Hematopoietic multipotent progenitor cell treated with erythropoietin and hydrocortisone succinate and interleukin-3 and kit ligand, for 4 days (in vitro differentiated cells): ENCODE measurements at places on chromosomes 12 and 14.

DNA sequence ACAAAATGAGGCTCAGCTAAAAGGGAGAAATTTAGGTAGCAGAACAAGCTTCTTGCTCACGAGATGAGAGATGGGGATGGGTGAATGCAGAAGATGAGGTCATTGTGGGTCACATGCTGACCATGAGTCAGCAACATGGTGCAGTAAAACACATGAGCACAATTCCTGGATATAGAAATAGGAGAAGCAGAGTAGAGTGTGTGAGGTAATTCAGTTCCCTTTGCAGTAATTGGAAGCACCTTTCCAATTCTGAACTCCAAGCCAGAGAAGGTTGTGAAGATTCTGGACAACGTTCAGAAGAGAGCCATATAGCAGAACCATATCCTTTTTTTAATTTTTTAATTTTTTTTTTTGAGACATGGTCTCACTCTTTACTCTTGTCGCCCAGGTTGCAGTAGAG is 62.0 kb upstream of the LMNTD1 start:
- DNase-seq: peak; percentile 30

DNA sequence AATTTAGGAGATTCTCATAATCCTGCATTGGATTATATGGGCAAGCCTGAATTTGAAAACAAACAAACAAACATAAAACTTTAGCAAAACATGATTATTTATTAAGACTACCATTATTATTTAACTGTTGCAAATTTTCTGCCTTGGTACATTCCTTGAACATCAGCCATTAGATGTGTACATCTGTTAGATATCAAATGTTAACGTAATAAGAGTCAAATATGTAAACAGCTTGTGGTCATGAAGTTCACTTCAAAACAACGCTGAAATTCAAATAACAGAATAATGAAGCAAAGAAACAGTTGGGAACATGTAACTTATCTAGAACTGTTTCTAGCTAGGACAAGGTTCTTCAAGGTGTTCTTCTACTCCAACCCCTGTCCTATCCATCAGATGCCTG is 14.3 kb upstream of the TMX1 start:
- no peak for DNase-seq

DNA sequence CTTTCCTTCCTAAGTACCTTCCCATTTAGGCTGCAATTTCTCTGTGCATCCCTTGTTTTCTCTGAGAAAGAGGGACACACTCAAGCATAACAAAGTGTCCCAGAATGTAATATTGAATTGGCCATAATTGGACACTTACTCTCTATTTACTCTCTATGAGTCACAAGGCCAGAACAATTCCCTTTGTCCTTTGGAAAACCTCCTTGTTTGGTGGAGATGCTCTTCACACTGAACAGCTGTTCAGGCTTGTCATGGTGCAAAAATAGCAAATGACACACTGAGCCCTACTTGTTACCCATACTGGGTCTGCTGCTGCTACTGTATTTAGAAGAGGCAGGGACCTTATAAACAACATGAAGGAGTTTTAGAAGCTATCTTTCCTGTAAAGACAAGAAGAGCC is 1590.5 kb upstream of the TMEM132C start:
- DNase-seq: no peak

DNA sequence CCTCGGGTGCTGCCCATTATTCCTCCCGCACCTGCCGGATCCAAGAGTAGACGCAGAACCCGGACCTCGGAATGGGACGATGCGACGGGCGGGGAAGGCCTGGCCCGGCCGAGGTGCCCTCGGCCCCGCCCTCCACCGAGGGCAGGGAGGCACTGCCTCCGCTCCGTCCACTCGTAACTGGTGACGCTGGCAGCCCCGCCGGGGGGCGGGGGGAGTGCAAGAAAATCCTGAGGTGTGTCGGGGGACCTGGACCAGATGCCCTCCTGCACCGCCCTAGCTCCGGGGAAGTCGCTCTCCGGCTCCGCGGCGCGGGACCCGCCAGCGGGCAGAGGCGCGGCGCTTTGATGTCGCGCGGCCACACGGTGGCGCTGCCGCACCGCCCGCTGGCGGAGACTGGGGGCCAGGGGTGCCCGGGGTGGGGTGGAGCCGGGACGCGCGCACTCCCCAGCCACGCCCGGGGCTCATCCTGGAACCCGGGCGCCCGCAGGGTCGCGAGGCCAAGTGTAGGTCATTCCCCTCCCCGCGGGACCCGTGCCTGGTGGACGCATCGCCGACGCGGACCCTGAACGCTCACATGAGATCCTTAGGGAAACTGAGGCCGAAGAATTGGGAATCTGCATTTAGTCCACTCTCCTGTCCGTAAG is 202.8 kb downstream of the TTC8 start:
- peak; percentile 78 for DNase-seq

DNA sequence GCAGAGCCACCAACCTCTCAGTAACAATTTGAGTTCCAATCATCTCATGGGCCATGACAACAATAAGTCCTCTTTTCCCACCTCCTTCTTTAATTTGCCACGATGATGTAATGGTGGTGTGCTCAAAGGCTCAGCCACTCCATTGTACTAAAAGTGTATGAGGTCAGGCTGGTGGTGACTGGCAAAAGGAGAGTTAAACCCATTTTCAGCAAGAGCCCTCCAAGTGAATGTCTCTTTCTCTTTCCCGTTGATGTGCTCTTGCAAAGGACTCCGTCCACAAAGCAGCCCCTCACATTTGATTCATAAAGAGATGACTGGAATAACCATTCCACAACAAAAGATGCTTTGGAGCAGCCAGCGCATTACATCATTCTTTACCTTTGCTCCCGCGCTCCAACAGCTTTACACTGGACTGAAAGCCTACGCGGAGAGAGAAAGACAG is 41.6 kb downstream of the DUSP16 start:
- DNase-seq: no peak

DNA sequence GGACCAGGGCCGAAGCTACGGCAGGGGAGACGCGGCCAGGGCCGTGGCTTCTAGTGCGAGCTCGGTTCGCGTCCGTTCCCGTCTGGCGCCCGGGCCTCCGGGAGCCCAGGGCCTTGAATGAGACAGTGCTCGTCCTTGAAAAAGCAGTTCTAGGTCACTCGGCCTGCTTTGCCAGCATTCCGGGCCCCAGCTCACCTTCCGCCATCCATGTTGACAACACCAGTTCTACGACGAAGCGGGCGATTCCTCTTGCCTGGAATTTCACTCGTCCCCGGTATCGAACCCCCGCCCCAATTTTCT is 4.5 kb downstream of the OR10AD1 start:
- peak; percentile 54 for DNase-seq

- no peak for DNase-seq
These were observed 2.7 kb downstream of the TBX3 start for GRCh38 chr12:114681116-114681871.

GRCh38 chr12:125882141-125882540 is 816.9 kb downstream of the AACS start:
- DNase-seq: no peak

DNA sequence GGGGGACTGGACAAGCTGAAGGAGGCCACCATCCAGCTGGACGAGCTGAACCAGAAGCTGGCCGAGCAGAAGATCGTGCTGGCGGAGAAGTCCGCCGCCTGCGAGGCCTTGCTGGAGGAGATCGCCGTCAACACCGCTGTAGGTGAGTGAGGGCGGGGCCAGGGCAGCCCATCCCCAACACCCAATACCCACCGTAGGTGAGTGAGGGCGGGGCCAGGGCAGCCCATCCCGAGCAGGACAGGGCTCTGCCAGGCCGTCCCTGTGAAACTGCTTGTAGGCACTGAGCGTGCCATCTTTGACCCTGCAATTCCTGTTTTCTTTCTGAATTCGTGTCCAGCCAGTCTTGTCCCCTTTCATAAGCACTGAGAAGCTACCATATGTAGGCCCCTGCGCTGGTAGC is 74.0 kb downstream of the CCDC92 start:
- DNase-seq: no peak

GRCh38 chr14:104348741-104349140 is 210.4 kb downstream of the KIF26A start:
- no peak for DNase-seq

DNA sequence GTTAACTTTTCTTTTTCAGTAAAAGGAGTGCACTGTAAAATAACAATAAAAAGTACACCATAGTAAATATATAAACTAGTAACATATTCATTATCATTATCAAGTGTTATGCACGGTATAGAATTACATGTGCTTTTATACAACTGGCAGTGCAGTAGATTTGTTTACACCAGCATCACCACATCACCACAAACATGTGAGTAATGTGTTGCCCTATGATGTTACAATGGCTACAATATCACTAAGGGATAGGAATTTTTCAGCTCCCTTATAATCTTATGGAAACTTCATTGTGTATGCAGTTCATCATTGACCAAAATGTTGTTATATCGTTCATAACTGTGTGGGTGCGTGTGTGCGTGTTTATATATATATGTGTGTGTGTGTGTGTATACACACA is 23.5 kb upstream of the NEDD1 start:
- no peak for DNase-seq

DNA sequence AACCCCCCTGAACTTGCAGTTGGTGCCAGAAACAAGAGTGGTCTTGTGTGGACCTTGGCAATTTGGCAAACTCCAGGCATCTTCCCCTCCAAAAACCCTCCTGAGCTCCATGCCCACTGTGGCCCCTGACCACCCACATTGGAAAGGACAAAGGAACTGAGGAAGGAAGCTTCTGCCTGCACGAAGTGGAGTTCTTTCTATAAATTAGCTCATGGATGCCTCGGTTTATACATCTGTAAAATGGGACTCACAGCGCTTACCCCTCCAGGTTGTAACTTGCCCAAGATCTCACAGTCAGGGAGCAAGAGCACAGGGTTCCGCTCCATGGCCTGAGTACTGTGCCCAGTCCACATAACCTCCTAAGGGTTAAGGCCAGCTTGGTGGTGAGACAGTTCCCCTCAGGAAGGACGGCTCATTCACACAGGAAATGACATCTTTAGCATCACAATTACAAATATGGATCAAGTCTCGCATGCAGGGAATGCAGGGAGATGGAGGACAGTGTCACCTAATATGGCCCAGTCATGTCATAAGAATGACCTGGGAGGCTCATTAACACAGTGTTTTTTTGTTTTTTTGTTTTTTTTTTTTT is 66.6 kb downstream of the CLMN start:
- DNase-seq: no peak

GRCh38 chr14:106518054-106518943 is 991.9 kb downstream of the TMEM121 start:
- peak; percentile 76 for DNase-seq

GRCh38 chr12:26373606-26374495 is 178.5 kb downstream of the SSPN start:
- no peak for DNase-seq

GRCh38 chr12:66008985-66009384 is 121.6 kb downstream of the LLPH start:
- no peak for DNase-seq

DNA sequence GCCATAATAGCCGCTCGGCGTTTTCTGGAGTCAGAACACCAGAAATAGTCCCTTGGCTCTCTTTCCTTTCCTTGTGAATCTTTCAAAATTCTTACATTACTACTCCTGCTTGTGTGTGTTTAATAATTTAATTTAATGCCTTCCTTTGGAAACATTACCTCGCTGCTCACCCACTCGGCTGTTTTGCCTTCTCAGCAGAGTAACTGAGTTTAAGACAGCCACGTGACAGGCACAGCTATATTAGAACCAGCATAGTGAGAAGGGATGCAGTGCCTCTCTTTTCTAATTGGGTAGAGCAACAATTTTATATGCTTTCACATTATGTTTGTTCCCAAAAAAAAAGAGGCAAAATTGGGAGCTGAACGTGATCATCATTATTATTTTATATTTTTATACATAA is 107.6 kb downstream of the ETV6 start:
- DNase-seq: no peak

DNA sequence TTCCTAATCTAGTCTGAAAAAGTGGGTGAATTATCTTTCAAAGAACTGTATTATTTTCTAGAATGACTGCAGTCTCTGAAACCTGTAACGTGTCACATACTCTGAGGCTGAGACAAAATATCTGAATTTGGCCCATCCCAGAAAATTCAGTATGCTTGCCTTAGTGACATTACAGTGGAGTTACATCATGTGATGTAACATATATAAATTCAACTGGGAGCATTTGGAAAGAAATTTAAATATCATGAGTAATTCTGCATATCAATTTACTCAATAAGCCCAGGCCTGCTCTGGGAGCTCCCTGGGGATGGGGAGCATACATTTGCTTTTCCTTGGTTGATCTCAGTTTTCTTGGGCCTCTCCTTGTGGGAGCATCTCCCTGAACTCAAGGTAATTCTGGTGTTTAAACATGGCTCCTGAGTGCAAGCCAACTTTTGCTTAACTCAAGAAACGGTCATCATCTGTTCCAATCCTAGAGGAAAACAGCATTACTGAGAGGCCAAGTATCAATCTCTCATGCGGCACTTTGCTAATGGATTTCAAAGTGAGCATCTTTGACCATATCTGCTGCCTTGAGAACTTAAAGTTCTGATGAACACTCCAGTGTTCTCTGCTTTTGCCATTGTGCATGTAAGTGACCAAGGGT is 54.4 kb downstream of the AKAP6 start:
- no peak for DNase-seq

GRCh38 chr12:38527631-38528030 is 211.1 kb downstream of the ALG10B start:
- no peak for DNase-seq

DNA sequence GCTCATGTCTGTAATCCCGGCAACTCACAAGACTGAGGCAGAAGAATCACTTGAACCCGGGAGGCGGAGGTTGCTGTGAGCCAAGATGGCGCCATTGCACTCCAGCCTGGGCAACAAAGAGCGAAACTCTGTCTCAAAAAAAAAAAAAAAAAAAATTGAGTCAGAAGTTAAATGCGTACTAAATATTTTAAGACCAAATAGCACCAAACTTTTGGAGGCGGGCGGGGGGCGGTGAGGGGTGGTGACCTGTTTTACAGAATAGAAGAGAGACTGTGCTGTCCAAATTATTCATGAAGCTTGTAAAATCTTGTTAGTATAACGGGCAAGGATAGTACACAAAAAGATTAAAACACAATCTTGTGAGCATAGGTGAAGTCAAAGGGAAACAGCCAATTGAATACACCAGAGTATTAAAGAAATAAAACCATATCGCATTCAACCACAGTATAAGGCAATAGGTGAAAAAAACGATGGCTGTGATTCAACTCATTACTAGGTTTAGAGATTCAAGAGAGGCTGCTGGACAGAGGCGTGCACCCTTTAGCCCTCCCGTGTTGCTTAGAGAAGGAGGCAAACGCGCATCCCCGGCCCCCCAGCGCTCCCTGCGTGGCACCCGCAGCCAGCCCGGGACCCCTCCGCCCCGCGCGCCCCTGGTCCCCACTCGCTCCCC is 571 bp downstream of the ZNF891 start:
- DNase-seq: peak; percentile 61

DNA sequence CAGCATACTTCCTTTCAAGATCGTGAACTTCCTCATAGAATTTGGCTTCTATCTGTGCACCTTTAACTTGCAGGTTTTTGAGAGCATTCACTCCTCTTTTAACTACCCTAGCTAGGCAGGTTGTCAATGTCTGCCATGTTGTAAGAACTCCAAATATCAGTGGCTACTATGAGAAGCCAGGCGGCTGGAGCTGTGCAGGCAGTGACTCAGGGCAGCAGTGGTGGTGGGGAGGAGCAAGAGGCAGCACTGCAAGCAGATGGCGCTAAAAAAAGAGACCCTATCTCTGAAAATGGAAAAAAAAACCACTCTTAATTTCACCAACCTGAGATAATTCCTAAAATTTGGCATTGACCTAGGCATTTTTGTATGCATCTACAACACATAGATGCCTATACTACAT is 28.5 kb downstream of the YARS2 start:
- DNase-seq: peak; percentile 23

GRCh38 chr12:30416631-30417030 is 279.0 kb downstream of the IPO8 start:
- DNase-seq: no peak
